ENCODE measurements at places on chromosomes 11 and 22.
A peak's percentile ranks its signal among the peaks of the same experiment; 100 is the strongest.

- DNase-seq = no peak
Measured at GRCh38 chr11:28393348-28393747, 285.2 kb downstream of the METTL15 start.

- no peak for DNase-seq
Measured at GRCh38 chr11:86314636-86315035, 12.6 kb downstream of the HIKESHI start.

DNA sequence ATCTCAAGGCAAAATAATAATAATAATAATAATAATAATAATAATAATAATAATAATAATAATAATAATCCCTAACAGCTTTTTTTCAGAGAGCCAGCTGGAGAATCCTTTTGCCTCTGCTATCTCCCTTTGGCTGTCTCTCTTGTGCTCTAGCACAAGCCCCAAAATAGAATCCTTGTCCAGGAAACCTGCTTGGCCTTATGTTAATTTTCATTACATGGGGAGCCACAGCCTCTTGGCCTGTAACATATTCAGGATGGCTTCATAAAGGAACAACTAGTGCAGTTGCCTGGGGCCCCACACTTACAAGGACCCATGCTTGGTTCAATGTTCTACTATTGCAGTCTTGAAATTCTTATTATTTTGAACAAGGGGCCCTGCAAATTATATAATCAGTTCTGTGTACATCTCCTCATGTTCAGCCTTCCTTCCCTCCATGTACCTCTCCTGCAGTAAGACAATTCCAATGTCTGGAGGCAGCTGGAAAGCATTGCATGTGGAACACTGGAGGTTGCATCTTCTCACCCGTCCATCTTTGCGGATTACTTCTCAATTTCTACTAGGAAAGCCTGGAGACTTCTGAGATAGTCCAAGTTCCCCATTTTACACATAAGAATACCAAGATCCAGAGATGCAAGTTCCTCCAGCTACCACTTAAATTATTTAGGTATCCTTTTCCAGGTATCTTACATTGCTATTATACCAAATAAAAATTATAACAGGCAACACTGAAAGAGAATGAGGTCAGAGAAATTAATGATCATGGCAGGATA, 37.8 kb upstream of the SORL1 start:
- no peak for DNase-seq

DNA sequence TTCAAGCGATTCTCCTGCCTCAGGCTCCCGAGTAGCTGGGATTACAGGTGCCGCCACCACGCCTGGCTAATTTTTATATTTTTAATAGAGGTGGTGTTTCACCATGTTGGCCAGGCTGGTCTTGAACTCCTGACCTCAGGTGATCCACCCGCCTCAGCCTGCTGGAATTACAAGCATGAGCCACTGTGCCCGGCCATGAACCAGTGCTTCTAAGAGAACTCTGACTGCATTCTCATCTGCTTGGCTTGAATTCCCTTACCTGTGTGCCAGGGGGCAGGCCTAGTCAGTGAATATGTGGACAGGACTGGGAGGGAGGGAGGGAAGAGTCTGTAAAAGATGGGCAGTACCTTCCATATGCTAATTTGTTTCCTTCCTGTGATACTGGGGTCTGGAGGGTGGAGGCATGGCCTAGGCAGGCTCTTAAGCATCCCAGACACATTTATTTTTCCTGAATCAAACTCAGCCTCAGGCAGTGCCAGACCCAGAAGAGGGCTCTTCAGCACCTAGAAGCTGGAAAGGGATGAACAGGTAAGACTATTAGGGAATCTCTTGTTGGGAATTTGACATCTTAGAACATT, 6.6 kb downstream of the RPS25 start:
- no peak for DNase-seq

DNA sequence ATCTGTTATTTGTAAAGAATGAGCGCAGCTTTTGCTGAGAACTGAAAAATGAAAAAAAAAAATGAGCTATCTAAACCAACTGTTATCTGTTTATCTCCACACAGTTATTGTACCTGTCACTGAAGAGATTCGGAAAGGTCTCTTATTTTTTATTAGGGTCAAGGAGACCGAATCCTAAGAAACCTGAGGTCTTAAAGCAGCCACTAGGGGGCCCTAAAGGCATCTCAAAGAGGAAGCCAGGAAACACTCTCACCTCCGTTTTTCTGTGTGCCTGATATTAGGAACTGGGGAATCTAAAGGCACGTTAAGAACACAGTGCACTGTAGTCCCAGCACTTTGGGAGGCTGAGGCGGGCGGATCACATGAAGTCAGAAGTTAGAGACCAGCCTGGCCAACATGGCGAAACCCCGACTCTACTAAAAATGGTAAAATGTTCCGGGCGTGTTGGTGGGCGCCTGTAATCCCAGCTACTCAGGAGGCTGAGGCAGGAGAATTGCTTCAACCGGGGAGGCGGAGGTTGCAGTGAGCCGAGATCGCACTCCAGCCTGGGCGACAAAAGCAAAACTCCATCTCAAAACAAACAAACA, 3.5 kb upstream of the LARGE1 start:
- DNase-seq = no peak

DNA sequence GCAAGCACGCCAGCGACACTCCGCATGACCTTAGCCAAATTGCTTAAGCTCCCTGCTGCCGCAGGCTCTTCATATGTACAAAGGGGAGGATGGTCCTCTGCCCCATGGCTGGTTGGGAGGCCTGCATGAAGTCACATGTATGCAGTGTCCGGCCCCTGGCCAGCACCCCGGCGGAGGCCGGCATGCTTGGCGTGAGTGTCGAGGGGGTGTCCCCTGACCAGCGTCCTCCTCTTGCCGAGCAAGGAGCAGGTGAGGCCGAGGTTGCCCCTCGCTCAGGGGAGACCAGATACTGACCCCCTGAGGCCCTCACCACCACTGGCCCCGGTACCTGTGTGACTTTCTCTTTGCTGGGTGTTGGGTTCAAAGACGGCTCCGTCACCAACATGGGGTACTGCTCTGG, 50.2 kb downstream of the DHCR7 start:
- no peak for DNase-seq

DNA sequence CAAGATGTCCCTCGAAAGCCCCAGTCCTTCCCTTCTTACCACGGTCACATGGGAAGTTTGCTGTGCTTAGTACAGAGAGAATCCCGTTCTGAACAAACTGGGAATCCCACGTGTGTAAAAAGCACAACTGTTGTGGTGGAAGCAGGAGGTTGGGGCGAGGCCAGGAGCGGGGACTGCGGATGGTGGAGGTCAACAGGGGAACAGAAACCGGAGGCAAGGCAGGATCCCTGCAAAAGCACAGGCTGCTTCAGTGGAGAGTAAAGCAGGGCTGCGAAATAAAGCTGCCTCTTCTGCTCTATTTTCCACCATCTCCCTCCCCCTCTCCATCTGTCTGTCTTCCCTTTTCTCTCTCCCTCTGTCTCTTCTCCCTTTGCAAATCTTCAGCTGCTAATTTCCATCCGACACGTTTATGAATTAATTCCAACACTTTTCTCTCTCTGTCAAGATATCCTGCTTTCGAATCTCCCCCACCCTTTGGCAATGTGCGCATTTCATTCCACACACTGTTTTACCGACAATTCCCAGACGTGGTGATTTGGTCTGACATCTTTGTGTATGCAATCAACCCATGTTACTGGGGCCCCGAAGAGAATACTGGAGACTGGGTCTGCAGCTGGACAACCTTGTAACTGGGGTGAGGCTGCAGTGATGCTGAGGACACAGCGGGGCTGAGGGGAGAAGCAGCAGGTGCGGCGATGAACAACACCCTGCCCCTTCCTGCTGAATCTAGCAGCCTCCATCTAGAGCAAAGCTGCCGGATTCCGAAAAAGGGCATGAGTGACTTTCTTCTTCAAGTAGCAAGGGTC, 571.8 kb downstream of the OPCML start:
- DNase-seq = no peak

DNA sequence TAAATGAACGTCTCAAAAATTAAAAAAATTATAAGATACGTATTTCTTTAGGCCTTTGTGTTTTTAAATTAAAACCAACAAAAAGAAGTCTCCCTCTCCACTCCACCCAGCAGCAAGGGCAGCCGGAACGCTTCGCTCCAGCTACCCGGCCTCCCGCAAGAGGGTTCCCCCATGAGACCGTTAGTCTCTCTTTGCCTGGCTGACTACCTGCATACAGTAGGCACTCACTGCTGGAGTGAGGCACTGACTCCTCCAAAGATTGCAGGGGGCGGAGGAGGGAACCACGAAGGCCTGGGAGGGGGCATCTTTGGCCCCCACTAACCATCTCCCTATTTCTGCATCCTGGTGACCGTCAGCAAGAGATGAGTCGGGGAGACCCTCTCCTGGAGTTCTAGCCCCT, 10.1 kb downstream of the CBX6 start:
- no peak for DNase-seq

DNA sequence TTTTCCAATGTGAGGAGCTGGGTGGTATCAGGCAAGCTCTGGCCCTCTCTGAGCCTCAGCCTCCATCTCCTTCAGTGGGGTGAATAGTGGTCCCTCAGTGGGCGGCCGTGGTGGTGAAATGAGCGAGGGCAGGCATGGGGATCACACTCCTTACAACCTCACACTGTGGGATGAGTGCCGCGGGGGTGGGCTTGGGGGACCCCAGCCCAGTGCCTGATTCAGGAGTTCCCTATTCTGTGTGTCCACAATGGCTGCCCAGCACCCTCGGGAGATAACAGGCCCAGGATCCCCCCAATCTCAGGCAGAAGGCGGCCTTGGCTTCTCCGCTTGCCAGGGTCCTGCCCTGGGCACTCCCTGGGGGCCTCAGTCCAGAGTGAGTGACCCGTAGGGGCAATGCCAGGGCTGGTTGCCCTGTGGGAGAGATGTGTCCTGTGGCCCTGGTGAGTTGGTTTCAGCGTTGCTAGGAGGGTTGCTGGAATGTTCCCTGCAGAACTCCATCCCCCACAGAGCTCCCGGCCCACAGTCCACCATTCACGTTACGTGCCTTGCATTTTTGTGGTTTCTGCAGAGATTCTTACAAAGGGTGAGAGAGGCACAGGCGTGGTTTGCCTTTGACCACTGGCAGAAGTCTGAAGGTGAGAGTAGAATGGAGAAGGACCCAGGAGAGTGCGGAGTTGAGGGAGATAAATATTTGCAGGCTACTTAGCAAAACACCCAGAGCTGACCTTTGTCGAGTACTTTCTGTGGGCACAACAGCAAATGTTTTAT, 2.9 kb downstream of the ALDH3B1 start:
- peak; percentile 27 for DNase-seq

GRCh38 chr11:121936781-121937447, 179.1 kb downstream of the BLID start:
- no peak for DNase-seq

DNA sequence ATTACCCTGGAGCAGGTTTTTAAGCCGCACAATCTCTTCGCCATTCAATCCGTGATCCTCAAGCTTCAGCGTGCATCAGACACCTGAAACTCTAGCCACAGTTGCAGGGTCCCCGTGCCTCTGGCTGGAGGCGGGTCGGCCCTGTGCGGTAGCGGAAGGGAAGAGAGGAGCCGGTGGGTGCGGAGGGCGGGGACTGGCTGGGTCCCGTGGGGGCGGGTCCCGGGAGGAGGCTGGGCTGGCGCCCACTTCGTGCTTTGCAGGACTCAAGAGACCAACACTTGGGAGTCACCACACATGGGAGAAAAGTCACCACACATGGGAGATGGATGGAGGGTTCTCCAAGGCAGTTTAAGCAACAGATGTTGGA, 772 bp downstream of the C22orf15 start:
- DNase-seq = no peak

- no peak for DNase-seq
Measured at GRCh38 chr11:61697078-61697502, 16.9 kb downstream of the DAGLA start.

Data from CD4-positive, alpha-beta memory T cell (primary cell).